ENCODE measurements at places on chromosomes 5 and 9.

DNA sequence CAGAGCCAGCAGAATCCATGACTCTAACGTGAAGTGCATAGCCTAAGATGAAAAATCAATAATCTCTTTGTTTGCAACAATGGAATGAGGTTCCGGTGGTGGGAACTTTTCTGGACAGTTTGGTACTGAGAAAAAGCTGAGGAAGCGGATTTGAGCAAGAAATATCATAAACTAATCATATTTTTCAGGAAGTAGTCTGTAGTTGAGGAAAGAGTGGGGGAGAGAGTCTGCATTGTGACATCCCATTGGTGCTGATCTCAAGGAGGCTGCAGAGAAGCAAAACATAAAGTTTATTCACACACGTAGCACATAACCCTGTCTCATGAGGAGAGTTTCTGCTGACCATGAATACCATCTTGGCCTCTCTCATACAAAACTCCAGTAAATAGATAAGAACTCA is 15.8 kb upstream of the FCHO2 start:
- no peak for DNase-seq

- peak; percentile 69 for DNase-seq
These were observed 66.9 kb downstream of the DCP2 start for GRCh38 chr5:113043491-113043931.

DNA sequence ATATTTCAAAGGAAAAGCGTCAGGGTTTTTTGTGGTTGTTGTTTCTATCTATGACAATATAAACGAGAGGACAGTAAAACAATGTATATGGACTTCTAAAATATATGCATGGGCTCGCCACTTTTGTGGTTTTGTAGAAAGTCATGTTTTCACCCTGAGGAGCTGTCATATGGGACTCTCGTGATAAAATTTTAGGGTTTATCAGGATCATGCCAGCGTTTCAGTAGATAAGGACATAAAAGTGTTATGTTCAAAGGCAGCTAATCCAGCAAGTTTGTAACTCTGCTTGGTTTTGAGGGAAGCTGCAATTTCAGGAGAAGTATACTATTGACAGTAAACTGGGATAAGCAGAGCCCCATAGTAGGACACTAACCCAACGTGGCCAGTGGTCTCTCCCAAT is 120.3 kb downstream of the CDC42SE2 start:
- no peak for DNase-seq

- no peak for DNase-seq
These were observed 227.6 kb upstream of the C9orf72 start for GRCh38 chr9:27800692-27801370.

DNA sequence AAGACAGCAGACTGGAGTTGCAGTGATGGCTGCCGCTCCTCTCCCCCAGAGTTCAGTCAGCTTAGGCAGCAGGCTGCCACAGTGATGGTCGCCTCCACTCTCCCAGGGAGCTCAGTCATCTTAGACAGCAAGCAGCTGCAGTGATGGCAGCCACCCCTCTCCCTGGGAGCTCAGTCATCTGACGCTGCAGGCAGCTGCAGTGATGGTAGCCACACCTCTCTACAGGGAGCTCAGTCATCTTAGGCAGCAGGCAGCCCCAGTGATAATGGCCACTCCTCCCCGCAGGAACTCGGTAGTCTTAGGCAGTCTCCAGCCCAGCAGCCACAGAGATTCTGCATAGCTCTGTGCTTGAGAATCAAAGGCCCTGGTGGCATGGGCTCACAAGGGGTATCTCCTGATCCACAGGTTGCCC is 582.7 kb downstream of the DTWD2 start:
- no peak for DNase-seq

GRCh38 chr5:107553117-107553555 is 117.6 kb downstream of the EFNA5 start:
- DNase-seq = no peak

GRCh38 chr5:159441441-159441840 is 111.2 kb upstream of the IL12B start:
- no peak for DNase-seq

- DNase-seq = no peak
These were observed 226.6 kb upstream of the TBCA start for GRCh38 chr5:78002690-78003089.

- no peak for DNase-seq
These were observed 77.0 kb upstream of the RASA1 start for GRCh38 chr5:87190687-87191086.

GRCh38 chr9:115195912-115196311 is 78.0 kb upstream of the TNC start:
- no peak for DNase-seq

GRCh38 chr5:10828241-10828640 is 67.2 kb upstream of the DAP start:
- DNase-seq = no peak

DNA sequence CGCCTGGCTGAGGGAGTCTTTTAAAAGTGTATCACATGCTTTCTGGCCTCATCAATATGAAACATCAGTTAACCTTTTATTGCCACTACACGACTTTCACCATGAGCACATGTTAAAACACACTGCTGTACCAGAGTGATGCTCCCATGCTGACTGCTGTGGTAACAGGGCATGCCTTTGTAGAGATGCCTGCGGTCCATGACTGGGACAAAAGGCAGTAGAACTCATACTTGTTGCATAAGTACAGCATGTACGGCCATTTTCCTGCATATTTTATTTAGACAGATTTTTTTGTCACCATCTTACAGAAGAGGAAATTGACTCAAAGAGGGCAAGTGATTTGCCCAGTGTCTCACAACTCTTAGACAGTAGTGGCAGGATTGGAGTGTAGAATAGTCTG is 105.7 kb upstream of the ADAMTSL1 start:
- no peak for DNase-seq

DNA sequence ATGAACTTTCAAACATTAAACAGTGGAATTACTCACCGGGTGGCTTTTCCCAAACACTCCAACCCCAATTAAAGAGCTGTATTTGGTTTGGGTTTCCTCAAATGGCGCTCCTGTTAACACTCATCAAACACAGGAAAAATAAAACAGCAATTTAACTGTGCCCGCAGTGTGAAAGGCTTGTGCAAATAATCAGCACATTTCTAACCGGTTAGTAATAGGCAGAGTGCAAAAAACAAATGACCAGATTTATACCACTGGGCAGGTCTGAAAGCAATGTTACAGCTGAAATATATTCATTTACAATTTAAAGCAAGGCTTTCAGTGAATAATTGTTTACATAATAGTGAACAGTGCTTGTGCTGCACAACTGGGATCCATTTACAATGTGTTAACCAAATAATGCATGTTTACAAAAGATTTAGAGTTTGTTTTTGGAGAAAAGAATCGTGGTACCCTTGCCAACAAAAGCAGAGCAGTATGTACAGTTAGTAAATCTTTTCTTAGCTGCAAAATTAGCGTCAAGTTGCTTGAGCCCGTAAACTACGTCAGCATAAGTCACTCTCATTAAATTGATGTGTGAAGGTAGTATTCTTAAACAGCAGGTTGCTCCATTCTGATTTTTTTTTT is 662.9 kb upstream of the ZNF608 start:
- no peak for DNase-seq

DNA sequence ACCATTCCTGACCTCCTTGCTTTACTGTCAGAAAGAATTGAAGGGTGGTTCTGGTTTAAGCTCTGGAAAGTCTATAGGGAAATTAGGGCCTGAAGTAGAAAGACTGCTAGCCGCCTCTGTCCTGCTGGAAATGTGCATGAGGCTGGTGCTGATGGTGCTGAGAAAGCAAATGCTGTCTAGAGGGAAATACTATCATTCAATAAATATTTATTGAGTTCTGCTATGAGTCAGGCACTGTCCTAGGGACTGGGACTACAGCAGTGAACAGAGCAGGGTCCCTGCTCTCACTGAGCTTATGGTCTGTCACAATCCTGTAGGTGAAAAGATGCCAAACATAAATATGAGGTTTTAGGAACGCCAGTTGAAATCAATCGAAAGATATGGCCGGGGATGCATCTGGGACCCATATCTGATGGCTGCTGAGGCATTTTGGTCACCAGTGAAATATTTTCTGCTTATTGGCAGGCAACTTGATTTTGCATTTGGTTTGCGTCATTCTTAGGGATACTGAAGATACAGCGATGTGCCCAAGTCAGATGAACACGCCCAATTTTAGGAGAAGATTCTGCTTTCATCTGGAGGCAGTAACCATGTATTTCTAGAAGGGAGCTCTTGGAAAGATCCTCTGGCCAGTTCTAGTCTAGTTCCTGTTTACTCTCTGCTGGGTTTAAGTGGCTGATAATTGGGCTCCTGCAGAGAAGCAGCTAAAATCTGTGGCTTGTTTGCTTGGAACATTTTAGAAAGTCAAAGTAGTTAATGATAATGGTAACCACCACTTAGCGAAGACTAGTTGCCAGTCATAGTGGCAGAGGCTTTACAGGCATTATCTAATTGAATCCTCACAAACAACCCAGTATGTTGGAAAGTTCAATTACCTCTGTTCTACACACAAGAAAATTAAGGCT is 73.3 kb downstream of the INSYN2B start:
- no peak for DNase-seq

DNA sequence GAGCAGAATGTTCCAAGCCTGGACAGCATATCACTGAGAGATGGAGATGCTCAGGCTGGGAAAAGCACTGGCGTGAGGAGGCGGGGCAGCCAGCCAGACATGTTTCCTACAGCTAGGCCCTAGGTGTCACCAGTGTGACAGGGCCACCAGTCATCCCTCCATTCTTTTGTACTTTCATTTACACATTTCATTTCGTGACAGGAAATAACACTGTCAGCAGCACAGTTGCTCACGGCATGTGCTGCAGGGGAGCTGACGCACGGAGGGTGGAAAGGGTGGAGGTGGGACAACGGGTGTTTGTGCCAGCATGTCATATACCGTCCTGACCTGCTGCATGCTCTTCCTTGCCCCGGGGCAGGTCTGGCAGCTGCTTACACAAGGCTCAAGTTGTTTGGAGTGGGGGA is 14.8 kb upstream of the CEMIP2 start:
- peak; percentile 85 for DNase-seq

DNA sequence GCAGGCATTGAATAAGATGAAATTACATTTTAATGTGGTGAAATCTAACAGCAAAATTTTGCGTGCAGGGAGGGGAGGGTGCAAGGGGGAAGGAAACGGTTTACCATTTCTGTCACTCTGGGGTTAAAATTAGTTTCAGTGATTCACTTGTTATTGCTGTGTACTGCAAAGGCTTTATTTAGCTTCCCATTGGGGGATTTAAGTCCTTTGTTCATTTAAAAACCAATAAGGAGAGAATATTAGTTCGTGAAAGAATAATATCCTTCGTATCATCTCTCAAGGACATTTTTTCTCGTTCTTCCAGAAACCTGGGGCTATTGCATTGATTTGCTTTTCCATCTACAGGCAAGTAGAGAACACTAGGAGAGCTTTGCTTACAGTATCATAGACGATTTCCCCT is 667.8 kb upstream of the RGMB start:
- DNase-seq = no peak

DNA sequence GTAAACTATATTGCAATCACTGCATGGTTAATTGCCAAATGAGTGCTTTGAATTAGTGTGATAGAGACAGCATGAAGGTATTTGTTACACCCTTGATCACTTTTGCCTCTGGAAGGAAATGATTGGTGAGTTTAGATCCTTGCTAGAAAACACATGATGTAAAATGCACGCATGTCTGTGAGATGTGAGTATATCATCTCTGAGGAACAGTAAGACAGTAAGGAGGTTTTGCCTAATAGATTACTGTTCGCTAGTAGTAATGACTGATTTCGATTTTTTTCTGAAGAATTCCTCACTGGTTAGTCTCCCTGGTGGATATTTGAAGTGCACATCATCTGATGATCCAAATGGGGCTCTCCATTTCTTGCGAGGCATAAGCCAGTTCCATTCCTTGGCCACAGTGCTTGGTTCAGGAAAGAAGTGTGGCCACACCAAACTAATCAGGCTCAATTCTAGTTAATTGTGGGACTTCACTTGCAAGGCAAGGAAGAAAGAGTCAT is 156.4 kb upstream of the ADRA1B start:
- DNase-seq = no peak

- DNase-seq = no peak
These were observed 296.9 kb downstream of the ADAMTS6 start for GRCh38 chr5:65184780-65185179.

- DNase-seq = peak; percentile 84
These were observed 29.9 kb downstream of the CD180 start for GRCh38 chr5:67166460-67167285.

GRCh38 chr5:123610665-123611405 is 98.9 kb downstream of the CSNK1G3 start:
- no peak for DNase-seq

- DNase-seq = no peak
These were observed 1.3 kb downstream of the CDO1 start for GRCh38 chr5:115815006-115815692.

DNA sequence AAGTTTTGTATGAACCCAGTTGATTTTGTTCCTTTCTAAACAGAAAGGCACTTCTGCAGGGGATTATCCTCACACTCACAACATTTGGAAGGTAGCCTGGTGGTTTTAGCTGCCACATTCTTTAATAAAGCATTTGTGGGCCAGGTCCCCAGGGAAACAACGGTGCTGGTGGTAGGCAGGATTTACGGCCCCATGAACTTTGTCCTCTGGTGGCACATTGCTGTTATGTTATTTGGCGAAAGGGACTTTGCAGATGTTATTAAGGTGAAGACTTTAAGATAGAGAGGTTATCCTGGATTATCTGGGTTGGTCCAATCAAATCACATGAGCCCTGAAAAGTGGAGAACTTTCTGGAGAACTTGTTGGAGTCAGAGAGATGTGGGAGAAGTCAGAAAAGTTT is 86.3 kb upstream of the C9orf72 start:
- DNase-seq = no peak

GRCh38 chr5:94788527-94788926 is 170.1 kb downstream of the SLF1 start:
- DNase-seq = no peak

DNA sequence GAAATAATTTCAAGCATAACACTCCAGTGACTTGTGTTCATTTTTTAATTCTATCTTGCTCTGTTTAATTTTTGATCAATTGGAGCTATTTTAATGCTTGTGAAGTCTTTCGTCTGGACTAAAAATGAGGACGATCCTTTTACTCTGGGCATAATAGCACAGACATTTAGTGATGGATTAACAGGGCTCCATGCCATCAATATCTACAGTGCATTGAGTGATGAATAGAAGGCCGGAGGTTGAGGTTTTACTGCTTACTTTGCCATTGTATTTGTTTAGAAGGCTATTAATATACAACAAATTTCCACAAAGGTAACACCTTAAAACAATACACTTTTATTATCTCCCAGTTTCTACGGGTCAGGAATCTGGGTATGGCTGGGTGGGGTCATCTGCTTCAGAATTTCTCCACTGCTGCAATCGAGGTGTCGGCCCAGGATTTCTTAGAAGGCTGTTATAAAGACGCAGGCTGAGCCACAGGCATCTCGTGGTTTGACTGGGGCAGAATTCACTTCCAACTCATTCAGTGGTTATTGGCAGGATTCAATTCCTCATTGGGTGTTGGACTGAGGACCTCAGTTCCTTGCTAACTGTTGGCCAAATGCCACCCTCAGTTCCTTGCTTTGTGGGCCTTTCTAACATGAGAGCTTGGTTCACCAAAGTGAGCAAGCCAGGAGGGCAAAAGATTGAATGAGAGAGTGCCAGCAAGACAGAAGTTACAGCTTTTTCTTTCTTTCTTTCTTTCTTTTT is 265.4 kb upstream of the VLDLR start:
- no peak for DNase-seq

GRCh38 chr9:124818431-124819281 is 34.6 kb upstream of the WDR38 start:
- DNase-seq = no peak

- DNase-seq = no peak
These were observed 35.5 kb downstream of the VAV2 start for GRCh38 chr9:133956520-133957076.

- no peak for DNase-seq
These were observed 74.8 kb upstream of the RXRA start for GRCh38 chr9:134251296-134252069.

GRCh38 chr5:4246447-4246846 is 650.8 kb downstream of the IRX1 start:
- DNase-seq = no peak

All from activated CD8-positive, alpha-beta memory T cell treated with anti-CD3 and anti-CD28 coated beads, Interleukin-2, amount 50 U/mL, for 48 hours (primary cell).